ENCODE measurements at places on chromosomes 7 and 10. TPM values are rescaled to one million over a fixed set of nuclear protein-coding genes. Genes with fewer than 3 reads are reported as not detected.

TMEM140 gene
- 0.53 TPM for total RNA-seq

DNA sequence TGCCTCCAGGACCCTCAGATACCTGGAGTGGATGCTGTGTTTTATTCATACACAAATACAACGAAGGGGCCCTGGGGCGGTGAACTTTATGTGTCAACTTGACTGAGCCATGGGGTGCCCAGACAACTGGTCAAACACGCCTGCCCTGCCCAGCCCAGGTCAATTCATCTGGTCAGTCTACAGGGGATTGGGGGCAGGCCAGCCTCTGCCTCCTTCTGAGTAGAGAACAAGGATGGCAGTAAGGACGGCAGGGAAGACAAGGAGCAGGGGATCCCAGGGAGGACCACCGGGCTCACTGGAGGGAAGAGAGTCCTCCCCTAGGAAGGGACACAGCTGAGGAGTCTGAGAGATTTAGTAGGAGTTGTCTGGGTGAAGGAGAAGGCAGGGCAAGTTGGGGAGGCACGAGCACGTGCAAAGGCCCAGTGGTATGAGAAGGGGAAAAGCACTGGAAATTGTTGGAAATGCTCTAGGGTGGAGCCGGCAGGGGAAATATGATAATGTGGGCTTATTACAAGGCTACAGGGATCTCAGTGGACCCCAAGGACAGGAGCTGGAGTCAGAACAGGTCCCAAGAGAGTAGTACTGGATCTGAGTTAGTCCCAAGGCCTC lies 63.4 kb downstream of the MYL10 start:
- DNase-seq, result no peak

- no peak for DNase-seq
Observed at GRCh38 chr7:90631502-90631901, 35.4 kb downstream of the CDK14 start.

GRCh38 chr10:97759158-97759887 lies 12.5 kb downstream of the SFRP5 start:
- DNase-seq, result peak; percentile 40

DNA sequence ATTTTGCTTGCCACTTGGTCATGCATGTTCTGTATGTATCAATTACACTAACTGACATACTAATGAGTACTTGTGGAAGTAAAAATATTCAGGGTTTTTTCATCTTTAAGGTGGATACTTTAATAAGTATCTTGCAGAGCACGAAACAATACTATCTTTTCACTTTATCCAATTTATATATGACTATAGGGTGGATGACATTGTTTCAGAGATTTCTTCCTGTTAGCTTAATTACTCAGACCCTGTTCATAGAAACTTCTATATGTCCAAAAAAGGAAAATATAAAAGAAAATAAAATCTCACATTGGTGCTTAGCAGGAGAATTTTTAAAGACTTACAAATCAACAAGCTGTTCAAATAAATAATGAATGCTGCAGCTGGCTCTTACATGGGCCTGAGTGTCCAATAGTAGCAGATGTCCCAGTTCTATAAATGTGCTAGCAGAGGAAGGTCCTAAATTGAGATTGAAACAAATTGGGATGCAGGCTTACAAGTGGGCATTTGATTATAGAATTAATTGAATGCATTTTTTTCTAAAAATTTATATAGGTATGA lies 91.5 kb upstream of the THSD7A start:
- no peak for DNase-seq

Measured in bronchial epithelial cell (primary cell).